Activated naive CD4-positive, alpha-beta T cell (primary cell): ENCODE measurements at places on chromosomes 11 and 22.

DNA sequence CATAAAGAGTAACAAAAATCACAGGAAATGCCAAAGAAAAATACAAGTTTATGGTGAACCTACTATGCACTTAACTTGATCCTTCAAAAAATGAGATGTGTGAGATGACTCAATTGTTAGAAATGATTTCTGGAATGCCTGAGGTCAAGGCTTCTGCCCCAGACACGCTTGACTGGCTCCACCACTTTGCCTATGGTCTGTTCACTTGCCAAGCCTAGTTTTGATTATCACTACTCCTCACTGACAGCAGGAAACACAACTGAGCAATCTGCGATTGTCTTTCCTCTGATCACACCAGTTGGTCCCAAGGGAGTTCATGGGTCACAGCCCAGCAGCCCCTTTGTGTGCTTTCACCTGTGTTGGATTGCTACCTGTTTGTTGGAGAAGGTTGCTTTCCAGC, 20.6 kb upstream of the PRDM10 start:
- no peak for DNase-seq

DNA sequence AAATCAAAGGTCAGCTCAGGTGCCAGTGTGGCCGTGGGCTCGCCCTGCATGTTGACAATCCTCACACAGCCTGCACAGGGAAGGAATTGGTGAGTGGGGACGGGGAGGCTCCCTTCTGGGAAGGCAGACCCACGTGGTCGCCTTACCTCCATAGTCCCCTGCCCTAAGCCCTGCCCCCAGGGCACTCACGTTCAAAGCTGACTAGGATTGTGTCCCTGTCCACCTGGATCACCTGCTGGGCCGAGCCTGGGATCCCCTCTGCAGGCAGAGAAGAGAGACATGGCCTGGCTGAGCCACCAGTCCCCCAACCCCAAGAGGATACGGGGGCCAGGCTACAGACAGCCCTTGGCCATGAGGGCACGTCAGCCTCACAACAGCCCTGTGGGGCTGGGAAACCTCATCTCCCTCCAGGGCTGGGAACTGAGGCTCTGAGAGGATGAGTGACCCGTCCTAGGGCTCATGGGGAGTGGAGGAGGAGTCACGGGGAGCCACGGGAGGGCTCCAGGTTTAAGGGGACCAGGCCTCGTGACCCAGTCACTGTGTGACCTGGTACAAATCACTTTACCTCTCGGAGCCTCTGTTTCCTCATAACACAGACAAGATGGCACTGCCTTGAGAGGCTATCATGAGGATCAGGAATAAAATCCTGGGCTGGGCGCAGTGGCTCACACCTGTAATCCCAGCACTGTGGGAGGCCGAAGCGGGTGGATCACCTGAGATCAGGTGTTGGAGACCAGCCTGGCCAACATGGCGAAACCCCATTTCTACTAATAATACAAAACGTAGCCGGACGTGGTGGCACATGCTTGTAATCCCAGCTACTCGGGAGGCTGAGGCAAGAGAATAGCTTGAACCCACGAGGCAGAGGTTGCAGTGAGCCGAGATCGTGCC, 12.1 kb upstream of the SF1 start:
- no peak for DNase-seq

- DNase-seq, result no peak
Measured at GRCh38 chr11:61164606-61165424, 3.6 kb upstream of the VPS37C start.

DNA sequence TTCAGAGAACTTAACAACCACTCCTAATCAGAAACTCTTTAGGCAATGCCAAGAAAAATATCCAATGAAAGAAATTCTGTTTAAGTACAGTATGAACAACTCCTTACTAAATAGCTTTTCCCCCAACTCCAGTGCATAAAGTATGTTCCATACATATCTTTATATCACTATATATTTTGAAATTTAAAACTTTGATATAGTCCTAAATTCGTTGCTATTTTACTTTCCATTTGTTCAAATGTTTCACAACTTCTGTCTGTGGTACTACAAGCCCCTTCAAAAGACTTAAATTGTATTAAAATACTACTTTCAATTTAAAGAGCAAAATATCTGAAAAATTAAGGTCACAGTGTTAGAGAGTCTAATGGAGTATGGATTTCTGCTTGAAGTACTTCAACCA, 52.6 kb downstream of the STK33 start:
- no peak for DNase-seq

- DNase-seq, result no peak
Measured at GRCh38 chr11:75103380-75104026, 6.8 kb upstream of the OR2AT4 start.

- DNase-seq, result no peak
Measured at GRCh38 chr11:93908689-93909088, 58.3 kb upstream of the VSTM5 start.

DNA sequence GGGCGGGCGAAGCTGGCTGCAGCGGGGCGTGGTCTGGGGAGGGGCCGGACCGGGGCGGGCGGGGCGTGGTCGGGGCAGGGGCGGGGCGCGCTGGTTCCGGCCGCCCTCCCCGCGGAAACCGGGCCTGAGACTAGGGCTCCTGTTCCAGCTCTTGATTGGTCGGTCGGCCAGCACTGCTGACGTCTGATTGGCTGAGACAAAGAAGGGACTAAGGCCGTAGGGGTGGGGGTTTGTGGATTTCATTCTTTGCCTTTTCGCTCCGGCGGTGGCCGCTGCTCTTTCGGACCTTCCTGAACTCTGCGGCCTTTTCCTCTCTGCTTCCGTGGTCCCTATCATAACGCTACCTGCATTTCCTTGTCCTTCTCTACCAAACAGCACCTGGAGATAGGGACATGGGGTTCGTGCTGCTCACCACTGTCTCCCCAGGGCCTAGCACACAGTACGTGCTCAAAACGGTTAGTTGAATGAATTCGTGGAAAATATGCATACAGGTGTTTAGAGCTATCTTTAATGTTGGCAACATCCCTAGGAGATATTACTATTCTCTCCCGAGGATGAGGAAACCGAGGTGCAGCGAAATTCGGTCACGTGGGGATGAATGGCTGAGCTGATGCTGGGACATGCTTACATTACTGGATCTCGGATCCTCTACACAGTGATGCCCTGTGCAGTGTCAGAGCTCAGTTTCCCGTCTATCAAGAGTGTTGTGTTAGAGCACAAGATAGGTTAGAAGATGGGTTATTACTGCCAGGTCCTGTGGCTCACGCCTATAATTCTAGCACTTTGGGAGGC, 62.8 kb downstream of the NFAM1 start:
- DNase-seq, result peak; percentile 68

- no peak for DNase-seq
Measured at GRCh38 chr22:26894766-26895485, 237.5 kb downstream of the MIAT start.

- DNase-seq, result no peak
Measured at GRCh38 chr22:38655519-38656255, 505 bp downstream of the FAM227A start.

GRCh38 chr11:35322318-35322979, 96.9 kb downstream of the SLC1A2 start:
- DNase-seq, result no peak

DNA sequence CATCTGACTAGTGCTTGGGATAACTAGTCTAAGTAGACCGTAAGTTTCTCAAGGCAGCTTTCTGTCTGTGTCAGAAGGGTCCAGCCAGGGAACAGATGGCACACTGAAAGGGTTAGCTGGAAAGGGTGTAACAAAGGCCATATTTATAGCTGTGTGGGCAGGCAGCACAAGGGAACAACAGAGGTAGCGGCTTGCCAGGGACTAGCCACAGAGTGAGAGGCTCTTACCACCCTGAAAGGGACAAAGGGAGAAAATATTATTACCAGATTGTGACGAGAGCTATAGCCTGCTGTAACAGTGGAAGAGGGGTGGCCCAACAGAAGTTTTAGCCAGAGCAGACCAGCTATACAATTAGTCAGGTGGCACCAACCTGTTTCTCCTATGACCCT, 129.4 kb downstream of the CCDC34 start:
- DNase-seq, result no peak
